Smooth muscle cell of the coronary artery (primary cell): ENCODE measurements at places on chromosomes 2 and 18. TPM values are rescaled to one million over a fixed set of nuclear protein-coding genes. Genes with fewer than 3 reads are reported as not detected.

The ARHGEF33 gene
- 0.15 and 0.59 TPM in 2 replicates for total RNA-seq

The CROCC2 gene
- 0.12 TPM in 1 of 2 replicates, not detected in the other for total RNA-seq

The GCG gene
- not detected in 2 replicates for total RNA-seq

The RDH14 gene
- total RNA-seq: 17.7 and 24.2 TPM in 2 replicates

The CXCR1 gene
- total RNA-seq: not detected in 2 replicates

The ACADL gene
- 0.12 and 0.83 TPM in 2 replicates for total RNA-seq

The CD8B2 gene
- total RNA-seq: 0.23 TPM in 1 of 2 replicates, not detected in the other

The LIMS1 gene
- total RNA-seq: 57.4 and 92.6 TPM in 2 replicates

The CHRNA1 gene
- not detected in 2 replicates for total RNA-seq

The CSRNP3 gene
- total RNA-seq: 2.1 and 2.7 TPM in 2 replicates

The CELF4 gene
- not detected in 2 replicates for total RNA-seq

The CD8B gene
- not detected in 2 replicates for total RNA-seq

The SCN7A gene
- total RNA-seq: 0.15 TPM in 1 of 2 replicates, not detected in the other

The CCDC102B gene
- 7.6 and 16.9 TPM in 2 replicates for total RNA-seq

The VIT gene
- total RNA-seq: 0.15 and 7.1 TPM in 2 replicates
